Suppressor macrophage treated with lipopolysaccharide for 4 hours (primary cell): ENCODE measurements at places on chromosomes 2 and 18.

DNA sequence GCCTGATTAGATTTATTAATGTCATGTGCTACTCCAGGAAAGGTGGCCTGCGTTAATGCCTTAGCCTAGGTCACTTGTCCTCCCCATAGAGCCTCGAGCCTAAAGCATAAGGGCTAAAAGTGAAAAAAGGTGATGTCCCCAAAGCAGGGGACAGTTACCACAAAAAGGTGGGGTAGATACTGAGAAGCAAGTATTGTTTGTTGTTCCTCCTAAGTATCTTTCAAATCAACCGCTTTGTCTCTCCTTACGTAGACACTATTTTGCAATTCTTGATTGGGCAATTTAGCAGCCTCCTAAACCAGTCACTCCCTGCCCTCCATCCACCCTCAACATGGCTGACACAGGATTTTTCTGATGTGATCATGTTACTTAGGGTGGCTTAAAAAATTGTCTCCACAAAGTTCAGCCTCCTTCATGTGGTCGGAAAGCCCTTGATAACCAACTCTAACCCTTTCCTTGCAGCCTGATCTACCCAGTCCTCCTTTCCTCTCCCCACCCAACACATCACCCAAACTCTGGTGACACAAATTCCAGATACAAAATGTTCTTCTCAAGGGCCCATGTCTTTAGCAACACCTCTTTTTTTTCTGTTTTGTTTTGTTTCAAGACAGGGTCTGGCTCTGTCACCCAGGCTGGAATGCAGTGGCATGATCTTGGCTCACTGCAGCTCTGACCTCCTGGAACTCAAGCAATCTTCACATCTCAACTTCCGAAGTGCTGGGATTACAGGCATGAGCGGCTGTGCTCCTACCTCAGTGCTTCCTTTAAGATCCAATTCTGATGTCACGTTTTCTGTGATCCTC lies 6.9 kb downstream of the INHA start:
- peak; percentile 68 for DNase-seq

GRCh38 chr18:23169673-23170044 lies 34.4 kb downstream of the CABLES1 start:
- DNase-seq = no peak

DNA sequence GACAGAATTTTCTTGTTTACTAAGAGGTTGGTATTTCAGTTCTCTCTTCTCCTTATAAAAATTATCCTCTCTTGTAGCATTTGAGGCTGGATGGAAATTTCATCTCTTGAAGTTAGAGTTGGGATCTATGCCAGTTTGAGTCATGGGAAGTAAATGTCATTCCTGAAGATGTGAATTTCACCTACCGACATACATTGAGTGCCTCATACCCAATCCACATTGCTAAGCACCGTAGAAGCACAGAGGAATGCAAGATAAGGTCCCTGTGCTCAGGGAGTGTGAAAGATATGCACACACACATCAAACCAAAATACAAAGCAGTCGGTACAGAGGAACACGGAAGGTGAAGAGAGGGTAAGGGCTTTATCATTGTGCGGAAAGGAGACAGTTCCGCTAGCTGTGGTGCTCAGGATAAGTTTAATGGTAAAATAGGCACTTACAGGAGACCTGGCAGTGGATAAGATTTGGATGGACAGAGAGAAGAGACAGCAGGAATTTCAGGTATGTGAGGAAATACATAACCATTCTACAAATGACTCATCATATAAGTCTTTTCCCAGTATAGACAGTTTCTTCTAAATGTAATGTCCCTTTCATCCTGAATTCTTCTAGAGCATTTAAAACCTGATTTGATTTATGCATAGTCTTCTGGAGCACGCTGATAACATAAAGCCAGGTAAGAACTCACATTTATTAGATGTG lies 205.3 kb upstream of the ST6GAL2 start:
- DNase-seq = no peak

DNA sequence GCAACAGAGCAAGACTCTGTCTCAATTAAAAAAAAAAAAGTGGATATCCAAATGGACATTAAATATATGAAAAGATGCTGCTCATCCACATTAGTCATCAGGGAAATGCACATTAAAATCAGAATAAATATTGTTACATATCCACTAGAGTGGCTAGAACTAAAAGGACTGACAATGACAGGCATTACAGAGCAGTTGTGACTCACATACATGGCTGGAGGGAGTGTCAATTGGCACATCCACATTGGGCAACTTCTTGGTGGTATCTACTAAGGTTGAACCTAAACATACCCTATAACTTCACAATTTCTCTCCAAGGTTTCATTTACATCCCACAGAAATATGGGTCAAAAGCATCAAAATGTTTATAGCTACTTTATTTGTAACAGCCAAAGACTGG lies 14.0 kb upstream of the DNER start:
- no peak for DNase-seq

DNA sequence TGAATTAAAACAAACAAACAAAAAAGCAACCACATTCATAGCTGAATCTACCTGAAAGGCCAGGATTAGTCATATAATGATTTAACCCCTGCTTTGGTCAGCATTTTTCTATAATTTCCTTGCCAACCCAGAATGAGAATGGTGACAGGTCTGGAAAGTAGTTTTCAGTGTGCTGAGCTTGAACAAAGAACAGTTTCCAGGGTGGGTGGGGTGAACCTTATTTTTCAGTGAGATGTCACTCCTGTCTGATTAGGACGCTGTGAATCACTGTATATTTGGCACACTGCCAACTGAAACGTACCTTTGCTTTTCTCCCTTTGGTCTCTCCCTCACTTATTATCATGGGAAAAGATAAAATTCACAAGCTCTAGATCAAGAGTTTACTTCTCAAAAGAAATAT lies 35.0 kb upstream of the DSC1 start:
- DNase-seq = no peak

DNA sequence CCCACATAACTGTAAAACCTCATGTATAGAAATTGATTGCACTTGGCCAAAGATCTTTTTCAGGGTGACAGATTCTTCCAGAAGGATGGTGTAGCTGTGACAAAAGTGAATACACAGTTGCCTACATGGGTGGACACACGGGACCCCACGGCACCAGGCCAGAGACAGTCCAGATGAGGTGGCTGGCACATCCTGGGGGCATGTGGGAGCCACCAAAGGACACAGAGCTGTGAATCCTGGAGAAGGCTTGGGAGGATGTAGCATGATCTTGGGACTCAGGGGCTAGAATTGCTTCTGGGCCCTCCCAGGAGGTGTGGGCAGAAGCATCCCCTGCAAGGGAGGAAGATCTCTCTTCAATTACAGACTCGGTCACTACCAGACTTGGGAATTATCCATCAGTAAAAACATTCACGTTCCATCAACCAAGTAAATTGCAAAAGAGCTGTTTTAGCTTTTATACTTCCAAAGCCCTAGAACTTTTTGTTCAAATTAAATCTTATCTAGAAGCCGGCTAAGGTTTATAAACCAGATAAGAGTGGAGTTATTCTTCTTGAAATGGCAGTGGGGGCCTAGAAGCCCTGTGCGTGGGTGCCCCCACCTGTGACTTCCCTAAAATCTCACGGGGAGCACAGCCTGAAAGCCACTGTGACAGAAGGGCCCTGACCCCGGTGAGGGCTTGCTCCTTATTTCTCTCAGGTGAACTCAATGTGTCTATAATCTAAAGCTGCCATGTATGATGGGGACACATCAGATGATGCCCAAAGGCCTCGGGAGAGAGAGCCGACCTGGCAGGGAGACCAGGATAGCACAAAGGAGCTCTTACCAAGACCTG lies 81.7 kb downstream of the SEPTIN10 start:
- DNase-seq = no peak

DNA sequence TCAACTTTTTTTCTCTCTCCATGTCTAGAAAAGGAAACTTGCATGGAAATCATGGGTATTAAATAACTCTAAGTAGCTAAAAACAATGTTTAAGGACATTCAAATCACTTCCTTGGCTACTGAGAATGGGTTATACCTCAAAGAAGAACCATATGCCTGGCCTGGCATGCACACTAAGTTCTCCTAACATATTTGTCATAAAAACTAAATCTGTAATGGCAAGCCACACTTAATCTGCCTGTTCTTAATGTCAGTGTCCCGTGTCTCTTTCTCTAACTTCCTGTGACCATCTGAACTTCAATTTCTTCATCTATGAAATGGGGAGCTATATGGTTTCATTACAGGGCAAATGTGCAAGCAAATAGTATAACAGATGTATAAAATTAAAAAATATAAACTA lies 11.1 kb downstream of the PDE1A start:
- no peak for DNase-seq

DNA sequence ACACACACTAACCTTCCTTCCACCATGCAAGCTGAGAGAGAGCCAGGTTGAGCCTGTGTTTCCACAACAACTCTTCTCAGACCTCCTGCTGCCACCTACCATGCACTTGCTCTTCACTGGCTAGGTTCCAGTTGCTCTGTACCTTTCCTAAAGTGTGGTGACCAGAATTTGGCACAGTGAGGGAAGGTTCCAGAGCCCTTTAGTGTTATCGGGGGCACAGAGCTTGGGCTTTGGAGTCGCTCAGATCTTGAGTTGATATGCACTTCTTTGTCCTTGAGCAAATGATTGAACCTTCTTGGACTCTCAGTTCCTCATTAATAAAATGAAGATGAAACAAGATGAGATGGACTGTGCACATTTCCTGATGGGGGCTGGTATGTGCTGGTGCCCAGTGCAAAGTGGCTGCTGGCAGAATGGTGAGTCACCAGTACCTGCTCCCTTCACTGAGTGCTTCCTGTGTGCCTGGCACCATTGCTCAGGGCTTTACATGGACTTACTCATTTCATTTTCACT lies 47.1 kb downstream of the NEDD4L start:
- DNase-seq = peak; percentile 28

DNA sequence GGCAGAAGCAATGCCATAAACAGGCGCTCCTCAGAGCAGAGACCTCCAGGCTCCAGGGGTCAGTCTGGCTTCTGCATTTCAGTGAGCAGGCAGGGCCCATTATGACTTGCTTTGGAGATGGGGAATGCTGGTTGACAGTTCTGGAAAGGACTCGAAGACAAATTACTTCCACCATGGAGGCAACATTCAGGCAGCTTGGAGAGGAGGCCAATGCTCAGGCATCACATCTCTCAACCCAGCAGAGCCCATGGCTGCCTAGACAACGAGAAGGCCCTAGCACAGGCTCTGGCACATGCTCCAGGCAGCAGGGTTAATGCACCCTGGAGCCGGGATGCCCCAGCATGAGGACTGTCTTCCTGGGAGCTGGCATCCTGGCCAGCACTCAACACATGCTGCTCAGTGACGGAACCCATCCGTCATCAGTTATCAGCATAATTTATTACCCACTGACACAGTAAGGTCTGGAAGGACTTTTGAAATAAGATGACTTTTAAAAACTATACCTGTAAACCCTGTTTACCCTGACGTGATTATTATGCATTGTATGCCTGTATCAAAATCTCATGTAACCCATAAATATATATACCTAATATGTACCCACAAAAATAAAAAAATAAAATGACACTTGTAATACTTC lies 52.8 kb downstream of the ADNP2 start:
- DNase-seq = no peak

- DNase-seq = no peak
Measured at GRCh38 chr2:45696708-45697107, 45.2 kb downstream of the PRKCE start.

DNA sequence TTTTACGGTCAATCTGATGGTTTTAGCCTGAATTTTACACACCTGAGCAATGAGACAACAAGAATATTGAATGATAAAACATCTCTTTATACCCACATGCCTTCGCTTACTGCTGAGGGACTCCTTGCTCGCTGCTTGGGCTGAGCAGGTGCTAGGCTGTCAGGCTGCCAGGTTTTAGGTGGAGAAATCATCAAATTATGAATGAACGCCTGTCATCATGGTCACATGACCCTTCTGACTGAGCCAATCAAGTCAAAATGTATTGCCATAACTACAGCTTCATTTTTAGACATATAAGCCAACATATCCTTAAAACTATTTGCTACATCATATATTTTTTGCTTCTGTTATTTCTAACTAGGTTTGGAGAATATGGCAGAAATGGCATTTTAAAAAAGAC lies 274.0 kb downstream of the LNPK start:
- DNase-seq = no peak
